ENCODE measurements at places on chromosomes 16 and 17.

GRCh38 chr16:72937360-72937759, 110.6 kb downstream of the ZFHX3 start:
- no peak for DNase-seq

DNA sequence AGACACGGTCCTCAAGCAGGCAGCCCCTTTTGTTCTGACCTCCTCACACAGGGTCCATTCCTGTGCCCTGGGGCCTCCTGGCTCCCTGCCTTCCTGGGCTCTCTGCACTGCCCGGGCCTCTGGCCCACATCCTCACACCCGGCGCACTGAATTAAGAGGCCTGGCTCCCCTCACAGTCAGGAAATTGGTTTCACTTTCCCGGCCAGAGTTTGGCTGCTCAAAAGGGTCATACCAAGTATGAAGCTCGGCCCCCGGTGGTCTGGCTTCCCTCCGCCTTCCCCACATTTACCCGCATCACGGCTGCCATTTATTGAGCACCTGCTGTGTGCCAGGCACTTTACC, 220.0 kb downstream of the NTN1 start:
- no peak for DNase-seq

- DNase-seq = no peak
These were observed 40.7 kb upstream of the GPR139 start for GRCh38 chr16:20114356-20114755.

DNA sequence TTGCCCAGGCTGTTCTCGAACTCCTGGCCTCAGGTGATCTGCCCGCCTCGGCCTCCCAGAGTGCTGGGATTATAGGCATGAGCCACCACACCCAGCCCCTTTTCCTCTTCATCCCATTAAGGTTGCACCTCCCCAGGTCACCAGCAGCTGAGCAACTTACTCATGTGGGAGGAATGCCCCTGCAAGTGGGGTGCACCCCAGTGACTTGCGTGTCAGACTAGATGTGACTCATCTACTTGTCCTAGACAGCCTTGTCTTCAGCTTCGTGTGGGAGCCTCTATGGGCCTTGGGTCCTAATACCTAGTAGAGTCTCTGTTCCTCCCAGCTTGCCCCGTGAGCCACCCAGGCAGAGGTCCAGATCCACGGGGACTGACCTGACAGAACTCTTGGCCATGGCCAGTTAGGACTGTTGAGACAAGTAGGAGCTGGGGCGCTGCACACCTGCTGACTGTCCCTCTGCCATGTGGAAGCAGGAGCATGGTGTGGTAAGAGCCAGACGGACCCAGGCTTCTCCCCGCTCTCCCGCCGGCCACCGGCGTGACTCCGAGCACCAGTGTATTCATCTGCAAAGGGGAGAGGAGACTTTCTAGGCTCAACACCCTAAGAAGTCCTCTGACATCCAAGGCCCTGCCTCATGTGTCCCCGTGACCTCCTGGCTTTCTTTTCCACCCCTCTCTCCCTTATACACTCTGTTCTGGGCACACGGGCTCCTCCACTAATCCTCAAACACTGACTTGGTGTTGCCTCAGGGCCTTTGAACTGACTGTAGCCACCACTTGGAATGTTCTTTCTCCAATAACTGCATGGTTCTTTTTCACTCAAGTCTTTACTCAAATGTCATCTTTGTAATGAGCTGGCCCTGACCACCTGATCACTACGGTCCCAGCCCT, 11.6 kb upstream of the CBX4 start:
- DNase-seq = peak; percentile 81

- DNase-seq = no peak
These were observed 574.6 kb upstream of the HSBP1 start for GRCh38 chr16:83233153-83233552.

GRCh38 chr17:42249681-42250446, 26.3 kb downstream of the STAT5B start:
- no peak for DNase-seq
